Muscle of leg (tissue), 16 donors: ENCODE measurements at places on chromosomes 3 and 15.

DNA sequence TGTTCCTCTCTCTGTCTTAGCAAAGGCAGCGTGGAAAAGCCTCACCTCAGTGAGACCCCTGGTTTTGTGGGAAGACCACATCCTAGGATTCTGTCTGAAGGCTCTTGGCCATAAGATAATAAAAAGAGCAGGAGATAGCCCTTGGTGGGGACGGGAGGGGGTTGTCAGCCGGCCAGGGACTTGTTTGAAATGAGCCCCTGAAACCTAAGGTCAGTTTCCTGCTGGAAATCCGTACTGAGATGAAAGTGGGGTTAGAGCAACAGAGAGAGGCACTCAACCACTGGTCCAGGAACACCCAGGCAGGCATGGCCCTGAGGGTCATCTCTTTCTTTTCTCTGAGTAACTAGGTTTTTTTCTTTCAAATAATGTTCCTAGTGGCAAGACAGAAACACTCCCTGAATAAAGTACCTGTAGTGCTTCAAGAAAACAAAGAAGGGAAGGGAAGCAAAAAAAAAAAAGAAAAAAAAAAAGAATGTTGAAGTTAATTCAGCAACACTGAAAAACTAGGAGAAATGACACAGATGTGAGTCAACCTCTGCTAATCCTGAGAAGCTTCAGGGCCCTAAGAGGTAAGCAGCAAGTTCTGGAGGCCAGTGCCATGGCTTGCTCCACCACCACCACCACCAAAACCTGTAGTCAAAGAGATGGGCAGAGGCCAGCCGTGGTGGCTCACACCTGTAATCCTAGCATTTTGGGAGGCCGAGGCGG lies 3.2 kb downstream of the ITGB5 start:
- no peak for DNase-seq

- DNase-seq: peak; percentile 78
Measured at GRCh38 chr15:57747206-57747896, 40.8 kb downstream of the POLR2M start.

DNA sequence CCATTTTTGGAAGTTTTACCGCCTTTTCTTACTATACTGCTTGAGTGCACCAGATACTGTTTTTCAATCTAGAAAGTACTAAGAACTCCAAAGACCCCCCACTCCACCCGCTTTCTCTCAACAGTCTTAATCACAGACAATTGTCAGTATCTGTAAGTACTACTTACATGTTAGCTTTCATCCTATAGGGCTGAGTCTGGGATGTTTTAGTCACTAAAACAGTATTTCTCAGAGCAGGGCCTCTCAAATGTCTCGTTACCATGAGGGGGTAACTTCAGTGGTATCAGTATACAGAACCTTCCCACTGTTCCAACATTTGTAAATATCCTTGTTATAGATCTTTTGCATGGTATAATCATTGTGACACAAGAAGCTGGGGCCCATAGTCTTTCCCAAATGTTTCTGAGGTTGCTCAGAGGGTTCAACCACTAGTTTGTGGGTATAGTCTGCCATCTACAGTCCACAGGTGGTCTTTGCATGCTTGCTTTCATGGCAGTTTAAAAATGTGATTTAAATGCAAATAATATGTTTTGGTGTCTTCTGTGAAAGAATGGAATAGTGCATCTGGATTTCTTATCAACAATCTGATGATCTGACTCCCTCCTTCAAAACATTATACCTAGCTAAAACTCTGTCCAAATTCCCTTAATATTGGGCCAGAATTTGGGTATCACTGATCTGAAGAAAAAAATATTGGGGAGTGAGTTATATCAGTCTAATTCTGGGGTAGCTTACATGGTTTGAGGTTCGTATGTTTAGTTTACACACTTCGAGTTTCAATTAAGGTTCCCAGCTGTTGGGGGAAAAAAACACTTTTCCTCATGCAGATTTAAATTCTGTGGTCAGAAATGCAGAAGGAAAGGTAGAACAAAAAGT lies 18.0 kb upstream of the DNAJC13 start:
- DNase-seq: peak; percentile 50

DNA sequence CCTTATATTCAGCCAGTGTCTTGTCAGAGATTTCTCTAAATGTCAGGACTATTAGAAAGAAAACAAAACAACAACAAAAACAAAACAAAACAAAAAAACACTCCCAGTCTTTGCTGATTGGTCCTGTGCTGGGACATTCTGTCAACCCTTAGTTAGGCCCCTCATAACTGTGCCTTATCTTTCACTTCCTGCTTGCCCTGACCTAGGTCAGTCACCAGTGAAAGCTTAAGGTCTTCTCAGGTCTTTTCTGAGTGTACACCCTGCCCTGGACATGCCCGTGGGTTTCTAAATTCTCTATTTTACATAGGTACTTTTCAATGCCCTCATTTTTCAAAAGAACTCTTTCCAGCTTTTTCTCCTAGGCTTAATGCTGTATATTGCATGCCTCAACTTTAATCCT lies 454.1 kb downstream of the GRM7 start:
- DNase-seq: no peak

- no peak for DNase-seq
Measured at GRCh38 chr3:197950677-197951061, 679 bp downstream of the RPL35A start.

- DNase-seq: no peak
Measured at GRCh38 chr3:13277860-13278531, 142.1 kb downstream of the NUP210 start.

DNA sequence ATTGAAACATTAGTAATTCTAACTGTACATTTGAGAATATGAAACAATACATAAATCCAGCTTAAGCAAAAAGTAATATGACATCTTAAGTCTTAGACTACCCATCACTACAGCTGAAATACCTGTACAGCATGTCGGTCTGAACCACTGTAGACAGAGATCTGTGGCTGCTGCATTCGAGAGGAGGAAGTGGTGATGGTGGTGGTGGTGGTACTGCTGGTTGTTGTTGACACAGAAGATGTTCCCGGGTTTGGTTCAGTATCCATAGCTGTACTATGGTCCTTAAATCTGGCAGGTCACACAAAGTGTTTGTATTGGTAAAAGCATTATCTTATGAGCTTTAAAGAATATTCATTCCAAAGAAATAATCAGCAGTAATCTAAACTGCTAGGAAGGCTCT lies 2.9 kb downstream of the PHC3 start:
- no peak for DNase-seq

DNA sequence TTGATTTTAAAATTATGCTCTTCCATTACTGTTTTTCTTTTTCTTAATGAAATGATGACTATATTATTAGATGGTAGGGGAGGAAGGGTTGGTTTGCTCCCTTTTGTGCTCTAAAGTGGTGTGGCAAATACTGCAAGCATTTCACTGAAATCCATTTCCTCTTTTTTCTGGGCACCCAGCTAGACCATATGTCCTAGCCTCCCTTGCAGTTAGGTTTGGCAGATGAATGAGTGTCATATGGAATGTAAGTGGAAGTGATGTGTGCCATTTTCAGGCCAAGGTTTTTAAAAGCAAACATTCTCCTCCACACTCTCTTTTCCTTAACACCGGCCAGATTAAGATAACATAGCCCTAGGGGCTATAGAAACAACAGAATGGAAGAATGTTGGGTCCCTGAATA lies 363.0 kb downstream of the FGF12 start:
- no peak for DNase-seq

GRCh38 chr3:17983106-17983505 lies 240.7 kb upstream of the TBC1D5 start:
- no peak for DNase-seq

- no peak for DNase-seq
Measured at GRCh38 chr15:61749169-61749568, 311.1 kb downstream of the VPS13C start.

DNA sequence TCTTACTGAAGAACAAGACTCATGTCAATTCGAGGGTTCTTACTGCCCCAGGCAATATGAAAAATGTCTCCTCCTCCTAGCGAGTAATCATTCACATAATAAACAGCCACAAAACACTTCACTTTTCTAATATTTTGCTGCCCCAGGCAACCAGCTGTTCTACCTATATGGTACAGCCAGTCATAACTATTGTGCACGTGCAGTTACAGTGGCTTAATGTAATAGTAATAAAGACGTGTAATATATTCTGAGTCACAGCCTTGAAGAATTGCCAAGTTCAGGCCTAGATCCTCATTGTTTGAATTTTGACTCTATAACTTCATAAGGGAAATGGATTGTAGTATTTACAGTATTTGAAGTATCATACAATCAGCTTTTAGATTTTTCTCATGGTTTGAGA lies 1250.0 kb upstream of the GBE1 start:
- no peak for DNase-seq

- no peak for DNase-seq
Measured at GRCh38 chr15:64144192-64144564, 7.4 kb upstream of the SNX22 start.

DNA sequence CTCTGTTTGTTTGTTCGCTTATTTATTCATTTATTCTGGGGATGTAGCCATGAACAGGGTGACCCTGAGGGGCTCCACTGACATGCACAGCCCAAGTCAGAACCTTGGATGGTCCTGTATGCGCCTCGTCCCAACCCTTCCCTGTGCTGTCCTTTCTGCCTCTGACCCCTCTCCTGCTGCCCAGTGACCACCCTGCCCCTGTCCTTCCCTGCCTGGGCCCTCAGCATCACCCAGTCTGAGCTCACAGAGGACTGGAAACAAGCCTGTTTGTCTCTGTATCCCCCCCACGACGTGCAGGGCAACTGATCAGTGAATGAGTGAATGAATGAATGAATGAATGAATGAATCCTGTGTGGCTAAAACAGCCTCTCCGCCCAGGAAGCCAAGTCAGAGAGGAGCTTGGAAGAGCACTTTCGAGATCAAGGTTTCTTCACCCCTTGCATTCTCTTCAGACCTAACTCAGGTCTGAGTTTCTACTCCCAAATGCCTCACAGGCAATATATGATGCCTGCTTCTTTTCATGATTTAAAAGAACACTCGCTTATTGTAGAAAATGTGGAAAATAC lies 157.7 kb downstream of the SMAD6 start:
- DNase-seq: no peak

GRCh38 chr3:185363662-185364203 lies 797 bp downstream of the MAP3K13 start:
- DNase-seq: no peak

GRCh38 chr3:183491109-183491922 lies 62.9 kb upstream of the MCF2L2 start:
- no peak for DNase-seq

- no peak for DNase-seq
Measured at GRCh38 chr3:188685789-188686188, 486.0 kb upstream of the TPRG1 start.

DNA sequence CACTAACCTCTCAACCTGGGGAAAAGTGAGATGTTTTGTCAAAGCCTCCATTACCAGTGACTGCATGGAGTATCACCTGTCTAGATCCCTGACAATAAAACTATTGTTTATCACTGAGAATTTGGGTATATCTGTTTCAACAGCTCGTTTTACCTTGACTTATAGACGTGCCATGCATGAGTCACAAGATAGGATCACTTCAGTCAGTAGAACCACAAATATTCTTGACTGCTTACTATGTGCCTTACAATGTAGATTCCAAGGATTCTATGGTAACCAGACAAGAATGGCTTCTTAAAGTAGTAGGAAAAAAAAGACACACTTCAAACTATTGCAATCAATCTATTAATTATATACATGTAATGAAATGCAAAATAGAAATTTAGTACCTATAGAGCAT lies 55.7 kb upstream of the GRM7 start:
- DNase-seq: no peak

DNA sequence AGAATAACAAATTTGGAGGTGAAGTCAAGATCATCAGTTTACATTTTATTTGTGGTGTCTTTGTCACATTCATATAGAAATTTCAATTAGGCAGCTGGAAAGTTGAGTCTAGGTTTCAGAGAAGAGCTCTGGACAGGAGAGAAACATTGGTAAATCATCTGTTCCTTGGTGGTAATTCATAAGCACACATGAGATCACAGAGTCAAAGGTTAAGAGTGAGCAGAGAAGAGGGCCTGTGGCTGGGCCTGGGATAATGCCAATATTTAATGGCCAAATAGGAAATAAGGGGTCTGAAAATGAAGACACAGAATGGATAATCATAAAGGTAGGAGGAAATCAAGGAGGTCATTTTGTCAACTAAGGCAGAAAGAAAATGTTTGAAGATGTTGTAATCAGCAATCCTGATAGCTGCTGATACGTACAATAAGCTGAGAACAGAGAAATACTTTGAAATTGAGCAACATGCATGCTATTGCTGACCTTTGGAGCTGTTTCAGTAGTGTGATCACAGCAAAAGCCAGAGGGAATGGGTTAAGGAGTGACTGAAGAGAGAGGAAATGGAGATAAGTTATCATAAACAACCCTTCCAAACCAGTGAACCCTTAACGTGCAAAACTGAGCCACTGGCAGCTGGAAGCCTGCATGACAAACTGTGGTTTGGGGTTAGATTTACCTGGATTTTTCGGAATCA lies 692.8 kb downstream of the AGBL1 start:
- DNase-seq: no peak

DNA sequence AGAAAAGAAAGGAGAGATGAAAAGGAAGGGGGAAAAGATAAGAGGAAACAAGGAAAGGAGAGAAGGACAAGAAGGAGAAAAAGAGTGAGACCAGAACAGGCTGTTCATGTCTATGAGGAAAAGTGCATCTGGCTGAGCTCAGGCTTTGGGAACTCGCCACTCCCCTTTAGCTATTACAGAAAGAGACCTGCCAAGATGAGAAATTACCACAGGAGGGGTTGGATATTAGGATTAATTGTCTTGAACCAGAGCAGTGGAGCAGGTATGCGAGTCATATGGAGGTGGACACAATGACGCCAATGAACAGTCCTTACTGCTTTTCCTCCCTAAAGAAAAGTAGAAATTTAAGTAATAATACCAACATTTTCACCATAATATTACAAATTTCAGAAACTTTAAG lies 577.0 kb upstream of the ARRDC4 start:
- DNase-seq: no peak

DNA sequence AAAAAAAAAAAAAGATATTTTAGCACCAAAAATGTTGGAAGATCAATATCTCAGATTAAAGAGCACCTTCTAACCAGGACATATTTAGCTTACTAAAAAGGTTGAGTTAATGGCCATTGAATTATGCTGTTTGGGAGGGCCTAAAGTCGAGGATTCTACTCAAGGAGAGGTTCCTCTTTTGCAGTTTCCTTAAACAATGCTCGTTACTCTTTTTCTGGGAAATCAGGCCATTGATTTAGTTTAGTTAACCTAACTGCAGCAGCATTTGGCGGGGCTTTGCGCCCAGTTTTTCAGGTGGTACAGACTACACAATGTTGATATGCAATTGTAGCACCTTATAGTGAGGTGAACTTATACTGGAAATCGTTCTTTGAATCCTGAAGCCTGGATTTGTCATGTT lies 6.8 kb downstream of the ABHD2 start:
- DNase-seq: no peak

GRCh38 chr15:75669191-75669878 lies 21.6 kb downstream of the SNX33 start:
- no peak for DNase-seq

- DNase-seq: no peak
Measured at GRCh38 chr3:48984663-48985062, 5.4 kb upstream of the P4HTM start.

GRCh38 chr3:197135212-197135611 lies 105.6 kb upstream of the MELTF start:
- no peak for DNase-seq
